ENCODE measurements at places on chromosomes 7 and 10. TPM values are rescaled to one million over a fixed set of nuclear protein-coding genes. Genes with fewer than 3 reads are reported as not detected.

DNA sequence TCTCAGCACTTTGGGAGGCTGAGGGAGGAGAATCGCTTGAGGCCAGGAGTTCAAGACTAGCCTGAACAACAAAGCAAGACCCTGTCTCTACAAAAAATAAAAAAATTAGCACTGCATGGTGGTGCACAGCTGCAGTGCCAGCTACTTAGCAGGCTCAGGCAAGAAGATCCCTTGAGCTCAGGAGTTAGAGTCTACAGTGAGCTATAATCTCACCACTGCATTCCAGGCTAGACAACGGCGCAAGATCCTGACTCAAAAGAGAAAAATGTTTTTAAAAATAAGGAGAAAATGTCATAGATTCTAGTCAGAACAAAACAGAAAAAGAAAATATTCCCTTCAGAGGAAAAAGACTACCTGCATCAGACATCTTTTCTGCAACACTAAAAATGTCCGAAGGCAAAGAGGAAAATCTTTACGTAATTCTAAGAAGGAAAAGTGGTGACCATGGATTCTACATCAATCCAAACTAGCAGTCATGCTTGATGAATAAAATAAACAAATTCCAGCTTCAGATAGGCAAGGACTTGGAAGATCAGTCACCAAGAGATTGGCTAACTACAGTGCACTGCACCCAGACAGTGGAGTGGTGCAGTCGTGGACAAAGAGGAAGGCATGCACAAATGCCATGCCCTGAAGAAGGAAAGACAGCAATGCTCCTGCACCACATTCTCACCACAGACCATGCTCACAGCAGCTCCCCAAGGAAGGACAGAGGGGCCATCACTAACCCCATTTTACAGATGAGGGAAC, 54.3 kb downstream of the ERCC6 start:
- peak; percentile 40 for DNase-seq

DNA sequence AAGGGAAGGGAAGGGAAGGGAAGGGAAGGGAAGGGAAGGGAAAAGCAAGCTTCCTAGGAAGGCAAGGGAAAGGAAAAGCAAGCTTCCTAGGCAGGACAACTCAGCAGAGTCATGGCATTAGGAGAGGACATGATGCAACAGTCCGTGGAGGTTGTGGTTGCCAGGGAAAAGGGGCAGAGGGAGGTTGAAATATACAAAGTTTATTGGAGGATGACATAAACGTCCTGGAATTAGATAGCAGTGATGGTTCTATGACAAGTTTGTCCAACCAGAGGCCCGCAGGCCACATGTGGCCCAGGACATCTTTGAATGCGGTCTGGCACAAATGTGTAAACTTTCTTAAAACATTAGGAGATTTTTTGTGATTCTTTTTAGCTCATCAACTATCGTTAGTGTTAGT, 59.8 kb upstream of the OPN4 start:
- DNase-seq, result peak; percentile 52

GRCh38 chr10:103806395-103807187, 48.8 kb downstream of the SH3PXD2A start:
- DNase-seq, result peak; percentile 21

DNA sequence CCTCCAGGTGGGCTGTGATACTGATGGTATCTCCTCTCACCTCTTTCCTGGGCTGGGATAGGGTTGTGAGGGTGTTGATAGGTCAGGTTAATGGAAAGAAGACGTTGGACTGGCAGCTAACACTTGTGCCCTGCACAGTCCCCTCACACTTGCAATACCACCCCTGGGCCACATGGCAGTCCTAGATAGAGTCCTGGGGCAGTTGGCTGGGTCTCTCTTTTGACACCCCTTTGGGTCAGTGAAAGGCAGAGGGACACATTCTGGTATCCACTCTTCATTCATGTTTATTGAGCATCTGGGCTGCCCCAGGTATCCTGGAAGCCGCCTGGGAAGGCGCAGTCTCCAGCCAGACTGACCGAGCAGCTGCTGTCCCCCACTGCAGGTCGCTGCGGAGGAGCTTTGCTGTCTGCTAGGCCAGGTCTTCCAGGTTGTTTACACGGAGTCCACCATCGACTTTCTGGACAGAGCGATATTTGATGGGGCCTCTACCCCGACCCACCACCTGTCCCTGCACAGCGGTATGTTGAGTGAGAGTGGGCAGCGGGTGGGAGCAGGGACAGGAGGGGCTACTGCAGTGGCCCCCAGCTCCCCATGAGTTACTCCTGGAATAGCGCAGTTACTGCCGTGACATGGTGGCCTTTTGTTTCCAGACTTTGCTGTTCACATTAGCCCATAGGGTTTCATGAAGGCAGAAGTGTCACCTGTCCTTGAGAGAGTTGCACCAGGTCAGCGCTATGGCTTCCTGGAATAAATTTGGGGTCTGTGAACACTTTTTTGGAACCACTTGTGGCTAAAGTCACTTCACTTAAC, 19.1 kb downstream of the NACAD start:
- DNase-seq, result no peak

- DNase-seq, result no peak
Observed at GRCh38 chr7:50363327-50364060, 59.0 kb downstream of the IKZF1 start.

DNA sequence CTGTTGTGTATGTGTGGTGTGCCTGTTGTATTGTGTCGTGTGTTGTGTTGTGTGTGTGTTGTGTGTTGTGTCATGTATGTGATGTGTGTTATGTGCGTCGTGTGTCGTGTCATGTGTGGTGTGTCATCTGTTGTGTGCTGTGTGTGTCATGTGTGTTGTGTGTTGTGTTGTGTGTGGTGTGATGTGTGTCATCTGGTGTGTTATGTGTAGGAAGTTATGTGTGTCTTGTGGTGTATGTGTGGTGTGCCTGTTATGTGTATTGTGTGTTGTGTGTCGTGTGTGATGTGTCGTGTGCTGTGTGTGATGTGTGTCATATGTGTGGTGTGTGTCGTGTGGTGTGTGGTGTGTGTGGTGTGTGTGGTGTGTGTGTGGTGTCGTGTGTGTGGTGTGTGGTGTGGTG, 145.2 kb downstream of the DNAJB6 start:
- DNase-seq, result no peak

- DNase-seq, result no peak
Observed at GRCh38 chr10:70777063-70777875, 7.9 kb downstream of the TBATA start.

DNA sequence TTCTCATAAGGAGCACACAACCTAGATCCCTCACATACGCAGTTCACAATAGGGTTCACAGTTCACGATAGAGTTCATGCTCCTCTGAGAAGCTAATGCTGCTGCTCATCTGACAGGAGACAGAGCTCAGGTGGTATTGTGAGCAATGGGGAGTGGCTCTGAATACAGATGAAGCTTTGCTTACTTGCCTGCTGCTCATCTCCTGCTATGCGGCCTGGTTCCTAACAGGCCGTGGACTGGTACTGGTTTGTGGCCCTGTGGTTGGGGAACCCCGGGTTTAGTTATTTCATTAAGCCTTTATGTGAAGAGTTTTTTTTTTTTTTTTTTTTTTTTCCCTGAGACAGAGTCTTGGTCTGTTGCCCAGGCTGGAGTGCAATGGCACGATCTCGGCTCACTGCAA, 19.4 kb downstream of the SLK start:
- no peak for DNase-seq

The CYP3A4 gene
- total RNA-seq, result not detected

GRCh38 chr10:60679388-60679990, 98.8 kb upstream of the CDK1 start:
- DNase-seq, result no peak

The PGAM2 gene
- not detected for total RNA-seq

All from LHCN-M2 (cell line).